Stimulated activated CD4-positive, alpha-beta T cell treated with anti-CD3 and anti-CD28 coated beads, Interleukin-15, amount 100 ng/mL, for 24 hours (primary cell): ENCODE measurements at places on chromosomes 4 and X.

GRCh38 chr4:150067859-150068258 is 10.4 kb upstream of the DCLK2 start:
- DNase-seq = no peak

DNA sequence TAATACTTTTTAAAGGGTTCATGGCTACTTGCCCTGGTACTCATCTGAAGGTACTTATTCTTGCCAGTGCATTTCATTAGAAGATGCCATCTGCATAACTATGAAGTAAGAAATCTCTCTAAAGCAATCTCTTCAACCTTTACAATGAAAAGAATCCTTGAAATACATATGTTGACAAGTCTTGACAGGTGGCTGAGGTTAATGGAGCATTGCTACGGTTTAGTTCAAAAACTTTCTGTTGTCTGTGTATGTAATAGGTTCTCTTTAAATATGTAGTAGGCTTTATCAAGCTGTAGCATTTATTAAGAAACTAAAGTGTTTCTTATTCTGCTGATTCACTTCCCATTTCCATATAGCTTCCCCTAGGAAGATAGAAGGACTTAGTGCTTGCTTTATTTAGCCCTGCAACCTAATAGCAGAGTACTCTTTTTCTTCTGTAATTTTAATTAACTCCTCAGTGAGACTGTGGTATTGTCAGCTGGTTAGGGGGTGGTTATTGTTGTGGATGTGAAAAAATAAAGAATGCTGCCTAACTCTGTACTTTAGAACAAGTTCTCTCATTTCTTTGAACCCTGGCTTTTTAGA is 39.3 kb downstream of the SLAIN2 start:
- DNase-seq = no peak

DNA sequence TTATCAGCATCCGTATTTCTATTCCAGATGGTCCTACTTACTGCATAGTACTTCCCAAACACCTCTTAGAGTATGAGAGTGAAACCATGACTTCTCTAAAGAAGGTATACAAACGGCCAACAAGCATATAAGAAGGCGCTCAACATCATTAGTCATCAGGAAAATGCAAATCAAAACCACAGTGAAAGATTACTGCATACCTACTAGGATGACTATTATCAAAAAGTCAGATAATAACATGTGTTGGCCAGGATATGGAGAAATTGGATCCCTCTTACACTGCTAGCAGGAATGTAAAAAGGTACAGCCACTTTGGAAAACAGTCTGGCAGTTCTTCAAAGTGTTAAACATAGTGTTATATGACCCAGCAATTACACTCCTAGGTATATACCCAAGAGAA is 215.3 kb upstream of the CXorf66 start:
- no peak for DNase-seq

DNA sequence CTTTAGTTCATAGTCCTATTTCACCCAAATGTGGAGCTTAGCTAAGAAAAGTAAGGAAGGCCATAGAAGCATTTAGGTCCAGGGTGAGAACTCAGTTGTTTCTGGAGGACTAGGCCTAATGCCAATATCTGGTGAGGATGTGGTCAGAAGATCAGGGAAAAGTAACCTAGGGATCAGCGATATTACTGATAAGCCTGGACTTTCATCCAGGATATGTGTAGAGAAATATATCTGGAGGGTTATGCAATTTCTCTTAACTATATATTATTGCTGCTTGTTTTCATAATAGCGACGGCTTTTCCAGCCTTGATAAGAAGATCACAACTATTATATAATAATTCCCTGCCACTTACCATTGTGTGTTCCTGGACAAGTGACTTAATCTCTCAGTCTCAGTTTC is 81.1 kb downstream of the FRAS1 start:
- DNase-seq = no peak

DNA sequence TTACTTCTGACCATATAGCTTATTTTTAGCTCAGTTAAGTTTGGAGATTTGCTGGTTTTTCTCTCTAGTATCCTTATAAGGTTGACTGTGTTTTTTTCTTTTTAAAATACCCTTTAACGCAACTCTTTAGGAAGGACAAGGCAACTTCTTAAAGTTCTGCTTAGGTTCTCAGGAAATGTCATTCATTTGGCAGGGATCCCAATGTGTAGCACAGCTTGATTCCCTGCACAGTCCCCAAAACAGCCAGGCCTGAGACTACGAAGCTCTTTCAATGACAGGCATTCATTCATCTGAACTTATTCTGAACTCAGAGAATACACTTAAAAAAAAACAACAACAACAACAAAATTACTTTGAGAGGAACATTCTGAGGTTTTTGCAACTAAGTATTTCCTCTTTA is 1765.8 kb downstream of the PCDH7 start:
- DNase-seq = no peak
